Hematopoietic multipotent progenitor cell treated with erythropoietin and hydrocortisone succinate and interleukin-3 and kit ligand, for 4 days (in vitro differentiated cells): ENCODE measurements at places on chromosomes 16 and 17.

DNA sequence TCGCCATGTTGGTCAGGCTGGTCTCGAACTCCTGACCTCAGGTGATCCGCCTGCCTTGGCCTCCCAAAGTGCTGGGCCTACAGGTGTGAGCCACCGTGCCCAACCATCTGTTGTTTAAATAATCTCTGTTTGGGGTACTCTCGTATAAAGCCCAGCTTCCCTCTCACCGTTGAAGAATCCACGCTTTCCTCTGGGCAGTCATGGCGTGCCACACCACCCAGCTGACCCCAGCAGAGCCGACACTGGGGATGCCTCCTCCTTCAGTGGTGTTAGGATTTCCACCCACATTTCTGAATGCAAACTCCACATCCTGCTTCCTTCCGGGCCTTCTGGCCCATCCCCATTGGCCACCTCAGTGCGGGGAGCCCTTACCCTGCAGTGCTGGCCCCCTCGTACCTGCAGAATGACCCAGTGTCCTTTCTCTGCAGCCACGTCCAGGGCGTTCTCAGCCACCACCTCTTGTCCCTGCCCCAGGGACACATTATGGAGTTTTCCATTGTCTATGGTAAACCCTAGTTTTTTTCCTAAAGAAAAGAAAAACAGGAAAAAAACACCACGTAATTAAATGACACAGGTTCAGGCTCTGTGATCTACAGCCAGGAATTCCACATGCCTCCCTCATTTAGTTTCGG lies 60.4 kb downstream of the PGS1 start:
- DNase-seq = no peak

DNA sequence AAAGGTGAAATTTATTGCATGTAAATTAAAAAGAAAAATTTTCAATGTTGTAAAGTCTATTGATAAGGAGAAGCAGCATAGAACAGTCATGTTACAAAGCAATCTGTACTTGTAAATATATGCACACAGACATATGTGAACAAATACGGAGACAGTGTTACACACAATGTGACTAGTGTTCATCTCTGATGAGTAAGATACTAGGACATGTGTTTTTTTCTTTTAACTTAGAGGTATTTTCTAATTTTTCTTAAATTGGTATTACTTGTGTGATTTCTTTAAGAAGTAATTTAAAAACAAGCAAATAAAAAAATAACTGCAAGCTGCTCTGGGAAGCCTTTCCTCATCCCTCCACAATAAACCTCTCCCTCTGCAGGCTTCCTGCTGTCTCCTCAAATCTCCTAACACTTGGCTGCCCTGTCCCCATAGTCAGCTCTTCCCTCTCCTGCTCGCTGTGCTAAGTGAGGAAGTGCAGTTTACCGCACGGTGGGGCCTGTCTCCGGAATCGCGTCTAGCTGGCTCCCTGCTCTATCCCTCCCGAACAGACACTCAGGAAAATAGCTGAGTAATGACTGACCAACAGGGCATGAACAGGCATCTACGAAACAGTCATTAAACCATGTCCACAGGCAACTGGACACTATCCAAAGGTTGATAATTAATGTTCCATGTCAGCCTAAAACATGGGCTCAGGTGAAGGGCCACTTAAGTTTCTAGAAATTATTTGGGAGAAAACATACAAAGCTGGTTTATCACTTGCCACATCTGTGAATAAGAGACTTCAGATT lies 35.9 kb downstream of the CMTM4 start:
- peak; percentile 68 for DNase-seq

DNA sequence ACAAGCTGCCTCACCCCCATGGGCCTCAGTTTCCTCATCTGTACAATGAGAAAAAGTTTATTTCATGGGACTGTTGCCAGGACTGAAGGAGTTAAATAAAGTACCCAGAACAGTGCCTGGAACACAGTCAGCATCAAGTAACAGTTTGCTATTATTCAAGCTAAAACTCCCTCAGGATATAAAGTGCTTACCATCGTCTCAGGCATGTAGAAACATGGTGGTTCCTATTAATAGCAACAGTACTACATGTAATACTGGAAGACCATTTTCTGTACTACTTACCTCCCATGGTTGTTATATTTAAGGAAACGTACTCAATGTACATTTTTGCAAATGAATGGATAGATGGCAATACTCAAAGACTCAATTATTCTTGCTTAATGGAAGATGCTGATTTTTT lies 93.4 kb downstream of the NCOR1 start:
- DNase-seq = no peak

DNA sequence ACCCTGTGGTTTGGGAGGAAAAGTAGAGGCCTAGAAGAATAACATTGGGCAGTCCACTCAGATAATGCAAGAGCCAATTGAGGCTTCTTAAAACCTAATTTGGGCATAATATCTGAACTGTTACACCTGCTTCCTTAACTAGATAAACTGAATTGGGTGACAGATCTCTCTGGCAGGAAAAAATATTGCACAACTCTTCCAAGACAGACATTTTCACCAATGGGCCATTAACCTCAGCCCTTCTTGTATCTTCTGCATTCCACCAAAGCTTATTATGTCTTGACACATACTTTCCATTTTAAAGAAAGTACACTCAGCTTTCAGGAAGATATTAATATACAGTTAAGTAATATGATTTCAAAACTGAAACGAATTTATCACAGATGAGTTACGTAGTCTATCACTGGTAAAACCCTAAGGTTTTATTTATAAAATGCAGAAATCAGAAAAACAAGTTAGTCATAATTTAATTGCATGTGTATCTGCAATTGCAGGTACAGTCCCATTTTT lies 79.9 kb upstream of the MON1B start:
- DNase-seq = peak; percentile 20

DNA sequence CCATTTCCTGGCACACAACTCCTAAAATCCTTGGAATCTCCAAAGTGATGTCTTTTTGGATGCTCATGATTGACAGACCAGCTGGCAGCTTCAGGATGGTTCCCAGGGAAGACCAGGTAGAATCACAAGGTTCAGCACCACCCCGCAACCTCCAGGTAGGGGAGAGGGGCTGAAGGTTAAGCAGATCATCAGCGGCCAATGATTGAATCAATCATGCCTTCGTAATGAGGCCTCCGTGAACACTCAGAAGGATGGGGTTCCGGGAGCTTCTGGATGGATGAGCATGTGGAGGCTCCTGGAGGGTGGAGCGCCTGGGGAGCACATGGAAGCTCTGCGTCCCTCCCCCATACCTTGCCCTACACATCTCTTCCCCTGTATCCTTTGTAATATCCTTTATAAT lies 185.9 kb downstream of the SEC14L1 start:
- no peak for DNase-seq

DNA sequence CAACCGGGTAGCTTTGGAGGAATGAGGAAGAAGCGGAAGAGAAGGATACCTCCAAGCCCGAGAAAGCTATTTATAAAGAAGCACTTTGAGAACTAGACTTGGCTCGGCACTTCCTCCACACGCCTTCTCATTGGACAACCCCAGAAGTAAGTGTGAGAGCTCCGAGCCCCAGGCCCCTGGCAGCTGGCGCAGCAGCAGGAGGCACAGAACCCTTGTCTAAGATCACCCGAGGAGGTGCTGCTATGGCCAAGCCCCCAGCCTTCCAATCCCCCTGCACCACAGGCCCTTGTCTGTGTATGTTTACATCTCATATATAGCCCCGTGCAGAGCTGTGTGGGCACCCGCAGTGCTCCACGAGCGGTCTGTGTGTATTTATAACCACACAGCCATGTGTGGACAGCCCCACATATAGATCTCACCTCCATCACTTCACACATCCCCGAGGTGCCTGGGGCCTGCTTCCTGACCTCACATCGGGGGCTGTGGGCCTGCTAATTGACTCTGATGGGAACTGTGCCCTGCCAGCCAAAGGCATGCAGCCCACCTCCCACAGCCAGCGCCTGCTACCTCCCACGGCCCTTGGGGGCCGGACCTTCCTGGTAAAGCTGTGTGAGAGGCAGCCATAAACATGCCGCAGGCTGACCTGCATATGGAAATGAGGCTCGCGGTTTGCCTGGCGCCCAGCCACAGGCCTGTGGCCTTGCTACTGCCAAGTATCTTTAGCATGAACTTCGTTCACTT lies 96.1 kb downstream of the C17orf67 start:
- DNase-seq = peak; percentile 61

DNA sequence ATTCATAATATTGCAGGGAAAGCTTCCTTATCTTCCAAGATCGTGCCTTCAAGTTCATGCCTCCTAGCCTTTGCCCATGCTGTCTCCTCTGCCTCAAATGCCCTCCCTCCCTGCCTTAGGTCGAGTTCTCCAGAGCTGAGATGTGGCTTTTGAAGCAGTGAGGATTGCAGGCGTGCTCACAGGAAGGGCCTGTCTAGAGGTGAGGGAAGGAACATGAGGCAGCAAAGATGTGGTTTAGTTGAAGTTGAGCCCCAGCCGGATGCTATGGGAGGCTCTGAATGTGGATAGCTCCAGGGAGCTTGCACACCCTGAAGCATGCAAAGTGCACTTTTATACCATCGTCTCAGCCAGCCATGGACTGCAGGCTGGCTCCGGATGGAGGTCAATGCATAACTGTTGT lies 754.6 kb upstream of the EEF2KMT start:
- no peak for DNase-seq

DNA sequence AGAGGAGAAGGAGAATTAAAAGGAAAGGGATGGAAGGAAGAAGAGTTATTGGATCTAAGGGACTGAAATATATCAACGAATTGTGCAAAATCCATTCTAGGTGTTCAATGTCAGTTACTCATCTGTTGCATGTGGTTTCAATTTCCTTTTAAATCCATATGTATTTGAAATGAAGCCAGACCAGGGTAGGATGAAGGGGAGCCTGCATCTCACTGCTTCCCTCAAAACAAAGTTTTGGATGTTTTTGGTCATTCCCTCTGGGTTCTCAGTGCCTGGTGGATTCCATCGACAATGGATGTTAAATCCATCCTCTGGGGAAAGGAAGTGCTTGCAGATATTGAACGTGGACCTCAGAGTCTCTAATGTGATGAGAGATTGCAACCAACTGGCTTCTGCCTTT lies 103.5 kb upstream of the XYLT1 start:
- no peak for DNase-seq

GRCh38 chr16:2715519-2715918 lies 4.5 kb downstream of the PRSS27 start:
- peak; percentile 87 for DNase-seq

GRCh38 chr16:69471121-69471520 lies 46.7 kb downstream of the CYB5B start:
- DNase-seq = no peak

DNA sequence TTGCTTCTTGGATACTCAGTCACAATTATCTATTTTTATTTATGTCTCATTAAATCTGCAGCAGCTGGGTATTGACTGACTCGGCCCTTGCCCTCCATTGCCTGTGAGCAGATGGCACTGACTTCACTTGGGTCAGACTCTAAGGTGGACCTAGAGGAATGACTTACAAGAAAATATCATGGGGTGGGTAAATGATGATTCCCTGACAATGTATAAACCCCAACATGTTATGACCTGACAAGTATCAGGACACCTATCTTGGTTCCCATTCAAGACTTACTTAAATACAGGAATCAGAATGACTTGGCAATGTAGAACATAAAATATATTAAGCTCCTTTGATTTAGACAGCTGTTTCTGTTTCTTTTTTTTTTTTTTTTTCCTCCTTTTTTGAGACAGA lies 953.5 kb downstream of the CDH11 start:
- DNase-seq = no peak

- no peak for DNase-seq
Measured at GRCh38 chr17:40460968-40461731, 17.9 kb downstream of the IGFBP4 start.

DNA sequence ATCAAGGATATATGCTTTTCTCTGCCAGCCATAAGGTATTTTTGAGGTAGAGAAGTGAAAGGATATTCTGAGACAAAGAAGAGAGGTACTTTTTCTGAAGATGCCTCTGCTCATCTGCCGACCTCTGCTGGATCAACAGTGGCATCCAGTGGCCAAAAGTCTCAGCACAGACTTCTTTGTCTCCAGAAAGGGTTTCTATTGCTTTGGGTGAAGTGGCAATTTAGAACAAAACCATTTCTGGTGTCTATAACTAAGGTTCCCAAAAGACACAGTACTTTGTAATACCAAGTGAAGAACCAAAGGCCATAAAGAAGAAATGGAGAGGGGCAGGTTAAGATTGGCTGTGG lies 155.2 kb upstream of the C17orf78 start:
- DNase-seq = peak; percentile 71

DNA sequence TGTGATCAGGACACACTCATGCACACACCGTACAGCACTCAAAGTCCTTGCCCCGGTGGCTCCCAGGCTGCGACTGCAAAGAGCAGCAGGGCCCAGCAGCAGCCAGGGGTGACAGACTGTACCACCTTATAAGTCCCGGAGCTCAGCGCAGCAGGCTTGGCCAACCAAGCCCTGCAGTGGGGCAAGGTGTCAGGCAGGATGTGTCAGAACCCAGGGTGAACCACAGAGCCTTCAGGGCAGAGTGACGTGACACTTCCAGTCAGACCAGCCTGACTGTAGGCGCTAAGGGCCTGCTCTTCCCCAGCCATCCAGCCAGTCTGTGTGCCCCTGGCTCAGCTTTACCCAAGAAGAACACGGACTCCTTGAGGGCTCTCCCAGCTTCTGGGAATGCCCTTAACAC lies 204.1 kb downstream of the COPRS start:
- peak; percentile 22 for DNase-seq

- DNase-seq = no peak
Measured at GRCh38 chr16:28009586-28010373, 53.7 kb downstream of the GSG1L start.
